ENCODE measurements at places on chromosomes 4 and X.

- no peak for DNase-seq
Observed at GRCh38 chr4:153345012-153345981, 809 bp downstream of the MND1 start.

- DNase-seq, result no peak
Observed at GRCh38 chrX:154420402-154420756, 8.1 kb upstream of the ATP6AP1 start.

GRCh38 chr4:145099653-145100052 lies 1.5 kb downstream of the ABCE1 start:
- DNase-seq, result no peak

DNA sequence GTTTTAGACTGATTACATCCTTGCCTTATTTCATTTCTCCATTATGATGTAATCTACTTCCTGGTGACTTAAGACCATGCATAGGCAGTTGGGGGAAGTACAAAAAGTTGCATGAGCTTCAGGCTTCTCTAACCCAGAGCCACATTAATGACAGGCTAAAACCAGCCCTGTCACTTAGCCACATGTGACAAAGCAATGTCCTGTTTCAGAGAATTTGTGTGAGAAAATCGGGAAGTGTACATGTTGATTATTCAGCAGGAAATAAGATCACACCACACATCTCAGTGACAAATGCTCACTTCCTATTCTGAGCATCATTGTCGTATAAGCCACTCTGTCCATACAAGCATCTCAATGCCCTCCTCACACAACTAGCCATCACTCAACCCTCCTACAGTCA lies 98.5 kb upstream of the MAGEB16 start:
- DNase-seq, result no peak

DNA sequence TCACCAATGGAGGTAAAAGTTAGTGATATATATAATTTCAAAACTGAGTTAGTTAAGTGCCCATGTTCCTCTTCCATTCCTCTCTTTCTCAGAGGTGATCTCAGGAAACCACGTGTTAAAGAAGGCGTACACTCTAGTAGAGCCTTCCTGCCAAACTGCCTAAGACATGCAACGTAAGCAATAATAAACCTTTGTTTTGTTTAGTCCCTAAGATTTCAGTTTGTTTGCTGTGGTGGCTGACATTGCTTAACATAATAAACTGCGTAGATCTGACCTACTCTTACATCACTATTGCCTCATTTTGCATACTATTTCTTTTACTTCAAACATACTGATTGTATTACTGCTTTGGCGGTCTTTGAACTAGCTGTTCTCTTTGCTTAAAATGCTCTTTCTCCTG lies 99.2 kb downstream of the JADE1 start:
- DNase-seq, result no peak

DNA sequence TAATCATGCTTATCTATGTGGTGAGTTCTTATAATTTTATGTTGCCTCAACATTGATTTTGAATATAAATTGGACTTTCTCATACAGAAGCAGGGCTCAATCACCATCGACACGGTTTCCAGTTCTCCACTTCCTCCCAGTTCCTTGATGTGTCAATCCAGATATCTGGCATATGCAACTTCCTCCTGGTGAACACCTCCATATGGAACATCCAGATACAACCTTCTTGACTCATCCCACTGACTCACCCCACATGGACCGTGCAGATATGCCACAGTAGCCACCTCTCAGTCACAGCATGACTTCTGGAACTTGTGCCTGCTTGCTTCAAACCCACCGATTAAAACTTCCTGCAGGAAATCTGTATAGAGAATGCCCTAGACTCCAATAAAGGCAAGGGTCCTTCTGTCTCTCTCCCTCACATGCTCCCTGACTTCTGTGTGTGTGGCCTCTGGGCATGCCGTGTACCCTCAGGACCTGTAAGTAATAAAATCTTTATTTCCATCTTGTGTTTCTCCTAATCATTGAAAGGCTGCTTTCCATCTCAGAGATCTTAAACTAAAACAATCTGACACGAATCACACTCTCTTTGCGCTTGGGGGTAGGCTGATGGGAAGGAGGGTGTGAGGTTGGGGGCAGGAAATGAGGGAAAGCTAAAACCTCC lies 67.0 kb downstream of the HTRA3 start:
- DNase-seq, result no peak

GRCh38 chr4:5685296-5685695 lies 23.1 kb downstream of the EVC2 start:
- DNase-seq, result no peak

- no peak for DNase-seq
Observed at GRCh38 chr4:184722798-184723197, 11.1 kb downstream of the CENPU start.

DNA sequence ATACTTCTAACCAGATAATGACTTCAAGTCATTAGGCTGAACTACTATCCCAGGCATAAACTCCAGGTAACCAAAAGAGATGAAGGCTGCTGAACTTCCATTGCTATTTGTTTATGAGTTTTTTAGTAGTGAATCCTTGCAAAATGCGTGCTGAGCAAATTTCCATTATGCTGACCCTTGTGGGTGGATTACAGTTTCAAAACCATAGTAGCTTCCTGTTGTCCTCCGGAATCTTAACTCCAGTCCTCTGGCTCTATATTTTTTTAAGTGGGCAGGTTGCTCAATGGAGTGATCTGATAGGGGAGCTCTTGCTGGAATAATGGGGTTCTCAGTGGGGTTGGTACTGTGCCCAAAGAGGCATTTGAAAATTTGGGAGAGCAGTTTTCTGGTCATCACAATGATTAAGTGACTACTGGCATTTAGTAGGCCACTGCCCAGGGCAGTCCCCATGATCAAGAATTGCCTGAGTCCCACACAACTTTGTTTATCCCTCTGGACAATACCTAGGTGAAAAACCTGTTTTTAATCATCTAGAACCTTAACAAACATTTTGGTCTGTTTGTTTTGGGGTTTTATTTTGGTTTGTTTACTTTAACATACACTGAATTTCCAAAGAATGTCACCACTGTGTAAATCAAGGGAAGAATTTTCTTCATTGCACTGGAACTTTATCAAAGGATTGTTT lies 302.3 kb upstream of the GATB start:
- DNase-seq, result no peak

GRCh38 chrX:8969378-8969777 lies 64.5 kb downstream of the FAM9B start:
- DNase-seq, result no peak

DNA sequence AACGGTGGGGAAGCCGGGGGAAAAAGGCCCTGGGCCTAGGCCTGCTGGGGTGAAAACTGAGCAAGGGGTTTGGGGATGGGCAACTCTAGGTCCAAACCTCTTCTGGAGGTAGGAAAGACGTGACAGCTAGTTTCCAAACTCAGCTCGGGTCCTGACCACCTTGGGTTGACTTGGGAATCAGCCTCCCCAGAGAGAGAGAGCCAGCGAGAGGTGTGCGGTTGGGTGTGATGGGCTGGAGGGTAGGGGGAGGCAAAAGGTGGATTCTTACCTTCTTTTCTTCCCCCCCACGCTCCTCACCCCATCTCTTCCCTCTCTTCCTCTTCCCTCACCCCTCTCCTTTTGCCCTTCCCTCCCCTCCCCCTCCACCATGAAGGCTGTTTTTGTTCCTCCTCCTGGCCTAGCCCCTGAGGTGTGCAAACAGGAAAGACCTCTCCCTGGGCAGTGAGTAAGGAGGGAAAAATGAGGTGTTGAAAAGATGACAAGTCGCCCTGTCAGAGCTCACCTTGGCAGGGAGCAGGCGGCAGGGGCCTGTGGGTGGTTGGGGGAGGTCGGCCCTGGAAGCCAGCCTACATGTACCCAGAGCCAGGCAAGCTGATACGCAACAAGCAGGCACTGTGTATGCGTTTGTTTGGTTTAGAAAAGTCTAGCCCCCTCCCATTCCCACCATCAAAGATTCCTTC lies 14.8 kb downstream of the PJA1 start:
- DNase-seq, result no peak

DNA sequence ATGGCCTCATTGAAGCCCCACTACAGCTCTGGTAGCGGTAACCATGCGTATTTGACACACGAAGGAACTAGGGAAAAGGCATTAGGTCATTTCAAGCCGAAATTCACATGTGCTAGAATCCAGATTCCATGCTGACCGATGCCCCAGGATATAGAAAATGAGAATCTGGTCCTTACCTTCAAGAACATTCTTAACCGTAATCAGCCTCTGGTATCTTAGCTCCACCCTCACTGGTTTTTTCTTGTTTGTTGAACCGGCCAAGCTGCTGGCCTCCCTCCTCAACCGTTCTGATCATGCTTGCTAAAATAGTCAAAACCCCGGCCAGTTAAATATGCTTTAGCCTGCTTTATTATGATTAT lies 876 bp downstream of the HPRT1 start:
- no peak for DNase-seq

- no peak for DNase-seq
Observed at GRCh38 chr4:140947506-140947905, 185.8 kb downstream of the RNF150 start.

DNA sequence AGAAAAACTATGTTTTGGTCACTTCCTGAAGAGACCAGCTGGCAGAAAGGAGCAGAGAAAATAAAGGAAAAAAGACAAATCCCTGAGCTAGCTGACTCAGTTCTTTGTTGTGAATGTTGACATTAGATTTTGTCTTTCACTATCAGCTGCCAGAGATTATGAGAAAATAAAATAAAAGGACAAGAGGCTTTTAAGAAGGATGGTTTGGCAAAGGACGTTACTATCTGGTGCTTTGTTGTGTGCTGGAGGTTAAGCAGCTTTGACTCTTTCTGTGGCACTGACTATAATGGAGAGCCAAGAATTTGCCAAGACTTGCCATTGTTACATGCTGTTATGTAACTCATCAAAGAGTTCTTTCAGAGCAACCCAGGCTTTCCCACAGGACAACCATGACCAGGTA lies 12.1 kb downstream of the ASB5 start:
- no peak for DNase-seq

DNA sequence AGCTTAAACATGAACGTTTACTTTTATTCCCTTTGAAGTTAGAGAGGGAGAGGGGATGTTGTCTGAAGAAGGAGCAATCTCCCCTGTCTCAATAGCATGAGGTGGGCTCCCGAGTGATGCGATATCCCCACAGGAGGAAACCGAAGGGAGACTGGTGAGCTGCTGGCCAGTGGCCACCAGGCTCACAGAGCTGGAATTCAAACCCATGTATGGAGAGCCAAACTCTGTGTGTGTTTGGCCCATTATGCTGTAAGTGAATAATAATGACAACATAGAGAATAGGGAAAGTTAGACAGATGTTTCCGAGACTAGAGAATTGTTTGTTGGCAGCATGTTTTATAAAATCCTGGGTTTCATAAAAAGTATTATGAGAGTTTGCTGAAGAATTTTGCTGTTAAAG lies 66.1 kb upstream of the CLNK start:
- no peak for DNase-seq

- DNase-seq, result no peak
Observed at GRCh38 chrX:14660970-14661369, 131.6 kb downstream of the GLRA2 start.

DNA sequence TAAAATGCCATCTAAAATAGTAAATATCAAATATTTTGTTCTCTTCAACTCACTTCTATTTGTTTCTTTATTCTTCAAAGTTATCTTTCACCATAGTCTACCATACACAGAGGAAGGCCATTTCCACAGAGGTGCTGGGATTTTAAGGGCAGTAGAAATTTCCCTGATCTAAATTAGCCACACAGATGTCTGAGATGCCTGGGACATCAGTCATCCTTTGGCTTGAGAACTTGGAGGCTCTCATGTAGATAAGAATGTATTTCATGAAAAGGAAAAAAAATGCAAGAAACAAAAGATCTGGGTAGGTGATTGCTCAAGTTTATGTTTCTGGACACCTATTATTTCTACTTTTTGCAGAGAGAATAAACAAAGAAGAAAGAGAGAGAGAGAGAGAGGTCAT lies 1008.2 kb downstream of the NLGN4X start:
- DNase-seq, result no peak

- no peak for DNase-seq
Observed at GRCh38 chr4:37988670-37989069, 28.5 kb downstream of the PTTG2 start.

DNA sequence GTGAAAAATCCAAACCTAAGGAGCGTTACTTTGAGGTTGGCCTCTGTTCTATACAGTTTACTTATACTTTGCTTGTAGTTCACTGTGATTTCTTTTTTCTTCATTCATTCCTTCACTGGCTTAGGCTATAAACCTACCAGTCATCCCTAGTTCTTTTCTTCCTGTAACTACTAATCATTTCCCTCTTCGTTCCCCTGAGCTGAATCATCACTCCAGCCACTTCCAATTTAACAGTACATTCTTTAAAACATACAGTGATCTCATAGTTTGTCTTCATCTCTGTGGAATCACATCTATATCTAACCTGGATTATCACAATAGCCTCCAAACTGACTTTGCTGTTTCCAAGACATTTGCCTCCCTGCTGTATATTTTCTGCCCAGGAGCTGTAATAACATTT lies 25.2 kb upstream of the NPFFR2 start:
- DNase-seq, result no peak

- DNase-seq, result no peak
Observed at GRCh38 chr4:38704622-38705154, 40.7 kb downstream of the KLF3 start.

DNA sequence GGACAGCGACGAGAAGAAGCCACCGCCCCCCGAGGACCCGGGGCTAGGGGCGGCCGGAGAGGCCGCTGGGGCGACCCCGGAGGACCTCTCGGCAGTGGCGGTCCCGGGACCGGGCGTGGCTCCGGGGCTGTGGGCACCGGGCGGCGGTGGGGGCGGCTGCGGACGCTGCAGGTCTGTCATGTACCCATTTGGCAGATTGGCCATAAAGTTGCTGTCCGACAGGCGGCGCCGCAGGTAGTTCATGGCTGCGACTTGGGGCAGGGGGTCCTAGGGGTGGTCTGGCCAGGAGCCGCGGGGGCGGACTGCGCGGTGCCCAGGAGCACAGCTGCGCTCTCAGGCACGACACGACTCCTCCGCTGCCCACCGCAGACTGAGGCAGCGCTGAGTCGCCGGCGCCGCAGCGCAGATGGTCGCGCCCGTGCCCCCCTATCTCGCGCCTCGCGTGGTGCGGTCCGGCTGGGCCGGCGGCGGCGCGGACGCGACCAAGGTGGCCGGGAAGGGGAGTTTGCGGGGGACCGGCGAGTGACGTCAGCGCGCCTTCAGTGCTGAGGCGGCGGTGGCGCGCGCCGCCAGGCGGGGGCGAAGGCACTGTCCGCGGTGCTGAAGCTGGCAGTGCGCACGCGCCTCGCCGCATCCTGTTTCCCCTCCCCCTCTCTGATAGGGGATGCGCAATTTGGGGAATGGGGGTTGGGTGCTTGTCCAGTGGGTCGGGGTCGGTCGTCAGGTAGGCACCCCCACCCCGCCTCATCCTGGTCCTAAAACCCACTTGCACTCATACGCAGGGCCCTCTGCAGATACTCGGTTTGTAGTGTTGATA lies at the start of gene SYN1:
SYN1 (minus strand) TSS at position 372 of the 817 bp plus-strand sequence; CDS start at position 243, 129 bp downstream.
- peak; percentile 6 for DNase-seq

GRCh38 chr4:176363072-176363471 lies 43.3 kb downstream of the SPCS3 start:
- no peak for DNase-seq

DNA sequence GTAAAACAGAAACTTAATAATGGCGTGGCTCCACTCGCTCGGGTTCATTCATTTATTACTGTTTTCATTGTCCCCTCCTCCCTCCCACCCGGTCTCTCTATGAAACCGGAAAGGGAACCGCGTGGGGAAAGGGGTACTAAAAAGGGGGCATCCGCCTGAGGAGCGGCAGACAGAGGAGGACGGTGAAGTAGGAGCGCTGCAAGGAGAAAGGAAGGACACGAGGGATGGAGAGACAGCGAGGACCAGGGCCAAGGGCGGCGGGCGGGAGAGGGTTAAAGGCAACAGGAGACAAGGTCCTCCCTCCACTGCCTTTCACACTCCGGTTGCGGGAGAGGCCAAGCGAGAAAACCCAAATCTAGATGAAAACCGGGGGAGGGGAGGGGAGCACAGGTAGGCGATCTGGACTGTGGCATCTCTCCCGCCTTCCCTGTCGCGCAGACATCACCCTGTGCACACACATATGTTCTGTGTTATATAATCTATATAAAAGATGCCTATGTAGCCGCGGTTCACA lies 829 bp downstream of the ELOVL6 start:
- no peak for DNase-seq

Data from cortex of kidney (tissue), 1 donor.